ENCODE measurements at places on chromosomes 11 and 22.

DNA sequence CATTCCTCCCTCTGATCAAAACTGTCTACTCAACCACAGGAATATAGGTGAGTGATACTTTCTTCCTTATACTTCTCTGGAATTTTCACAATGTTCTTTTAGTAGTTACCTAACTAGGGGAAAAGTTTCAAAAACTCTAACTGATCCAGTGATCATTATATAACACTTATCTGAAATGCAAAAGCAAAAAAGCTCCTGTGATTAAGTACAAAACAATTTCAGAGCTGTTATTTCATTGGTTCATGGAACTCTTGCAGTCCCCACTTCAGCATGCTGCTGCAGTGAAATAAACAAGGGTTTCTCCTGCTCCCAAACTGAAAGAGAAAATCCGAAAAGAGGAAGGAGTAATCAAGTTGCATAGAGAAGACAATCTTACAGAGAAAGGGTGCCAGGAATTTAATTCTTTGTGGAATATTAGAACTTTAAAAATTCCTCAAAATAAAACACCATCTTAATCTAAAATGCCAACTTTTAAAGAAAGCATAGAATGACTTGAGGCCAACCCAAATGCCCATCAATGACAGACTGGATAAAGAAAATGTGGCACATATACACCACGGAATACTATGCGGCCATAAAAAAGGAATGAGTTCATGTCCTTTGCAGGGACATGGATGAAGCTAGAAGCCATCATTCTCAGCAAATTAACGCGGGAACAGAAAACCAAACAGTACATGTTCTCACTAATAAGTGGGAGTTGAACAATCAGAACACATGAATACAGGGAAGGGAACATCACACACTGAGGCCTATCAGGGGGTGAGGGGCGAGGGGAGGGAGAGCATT, 20.3 kb downstream of the PPP2R1B start:
- no peaks in the 10 kb centered on the region for H3K4me1 ChIP-seq
- H3K4me3 ChIP-seq: no peak overlapping the region
- peaks cover 41% of the 10 kb centered on the region for H3K36me3 ChIP-seq
- DNase-seq: no peak
- H3K27ac ChIP-seq: peak overlapping the region; percentile 67

GRCh38 chr11:117663821-117664220, 133.2 kb downstream of the DSCAML1 start:
- no peak overlapping the region for H3K4me3 ChIP-seq
- no peaks in the 10 kb centered on the region for H3K4me1 ChIP-seq
- DNase-seq: no peak
- no peak overlapping the region for H3K27ac ChIP-seq

DNA sequence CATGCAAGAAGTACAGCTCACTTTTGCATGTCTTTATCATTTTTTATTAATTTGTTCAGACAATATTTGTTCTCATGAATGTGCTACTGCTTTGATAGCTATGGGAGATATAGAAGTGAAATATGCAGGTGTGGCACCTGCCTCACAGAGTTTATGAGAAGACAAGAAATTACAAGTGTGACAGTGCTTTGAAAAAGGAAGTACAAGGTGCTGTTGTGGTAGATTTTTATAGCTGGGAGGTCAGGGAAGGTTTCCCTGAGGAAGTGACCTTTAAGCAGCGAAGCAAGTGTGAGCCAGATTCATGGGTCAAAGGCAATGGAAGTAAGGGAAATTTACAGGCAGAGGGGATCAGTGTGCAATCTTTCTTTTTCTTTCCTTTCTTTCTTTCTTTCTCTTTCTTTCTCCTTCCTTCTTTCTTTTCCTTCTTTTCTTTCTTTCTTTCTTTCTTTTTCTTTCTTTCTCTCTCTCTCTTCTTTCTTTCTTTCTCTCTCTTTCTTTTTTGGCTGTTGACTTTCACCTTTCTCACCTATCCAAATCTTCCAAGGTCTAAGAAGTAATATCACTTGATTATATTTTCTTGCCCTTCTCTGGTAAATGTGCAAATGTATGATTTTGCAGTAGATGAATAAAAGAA, 6.4 kb upstream of the BMAL1 start:
- no peak for DNase-seq
- peaks cover 5% of the 10 kb centered on the region for H3K4me1 ChIP-seq
- H3K27ac ChIP-seq: no peak overlapping the region

DNA sequence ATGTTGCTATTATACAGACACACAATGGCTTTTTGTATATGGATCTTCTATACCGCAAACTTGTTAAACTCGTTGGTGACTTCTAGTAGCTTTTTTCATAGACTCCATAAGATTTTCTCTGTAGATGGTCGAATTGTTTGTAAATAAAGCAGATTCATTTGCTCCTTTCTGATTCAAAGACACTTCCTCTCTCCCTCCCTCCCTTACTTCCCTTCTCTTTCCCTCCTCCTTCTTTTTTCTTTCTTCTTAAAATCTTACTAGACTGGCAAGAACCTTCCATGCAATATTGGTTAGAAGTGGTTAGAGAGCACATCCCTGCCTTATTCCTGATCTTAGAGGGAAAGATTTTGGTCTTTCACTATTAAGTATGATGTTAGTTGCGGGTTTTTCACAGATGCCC, 36.4 kb downstream of the MYEOV start:
- no peaks in the 10 kb centered on the region for H3K27me3 ChIP-seq
- H3K4me1 ChIP-seq: no peaks in the 10 kb centered on the region
- no peak for DNase-seq
- H3K4me3 ChIP-seq: no peak overlapping the region

- no peak overlapping the region for H3K4me3 ChIP-seq
- H3K27me3 ChIP-seq: peaks cover 5% of the 10 kb centered on the region
- H3K36me3 ChIP-seq: no peaks in the 10 kb centered on the region
- no peaks in the 10 kb centered on the region for H3K4me1 ChIP-seq
- no peak for DNase-seq
- H3K27ac ChIP-seq: no peak overlapping the region
These were observed 897.2 kb downstream of the TBC1D22A start for GRCh38 chr22:47659467-47660223.

DNA sequence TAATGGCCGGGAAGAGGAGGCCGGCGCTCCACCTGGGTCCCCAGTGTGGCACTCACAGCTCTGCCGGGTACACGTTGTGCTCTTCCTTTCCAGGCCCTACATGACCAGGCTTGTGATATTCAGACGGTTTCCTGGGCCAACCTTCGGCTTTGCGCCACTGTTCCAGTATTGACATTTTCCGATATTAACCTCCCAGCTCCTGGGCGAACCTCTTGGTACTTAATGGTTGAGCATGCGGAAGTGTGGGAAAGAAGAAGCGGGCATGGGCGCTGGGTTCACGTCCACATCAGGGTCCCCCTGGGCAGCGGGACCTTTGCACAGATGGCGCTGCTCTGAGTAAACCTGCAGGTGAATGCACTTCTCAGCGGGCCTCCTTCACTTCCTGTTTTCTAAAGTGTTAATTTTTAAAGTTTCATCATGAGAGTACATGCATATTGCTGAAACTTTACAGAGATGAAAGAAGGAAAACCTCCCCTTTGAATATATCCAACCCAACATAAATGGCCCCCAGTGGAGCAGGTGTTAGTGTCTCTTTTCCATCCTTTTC, 286.7 kb downstream of the TBC1D22A start:
- H3K4me3 ChIP-seq: no peak overlapping the region
- H3K36me3 ChIP-seq: peaks cover 14% of the 10 kb centered on the region
- no peak for DNase-seq
- H3K27ac ChIP-seq: peak overlapping the region; percentile 16
- peaks cover 24% of the 10 kb centered on the region for H3K4me1 ChIP-seq

GRCh38 chr22:38572065-38572464, 2.1 kb upstream of the DMC1 start:
- H3K27me3 ChIP-seq: no peaks in the 10 kb centered on the region
- no peak overlapping the region for H3K27ac ChIP-seq
- no peaks in the 10 kb centered on the region for H3K36me3 ChIP-seq
- DNase-seq: peak; percentile 21

GRCh38 chr11:3995307-3995706, 99.3 kb upstream of the RRM1 start:
- H3K27ac ChIP-seq: no peak overlapping the region
- H3K36me3 ChIP-seq: peaks cover 27% of the 10 kb centered on the region
- no peak for DNase-seq
- H3K4me3 ChIP-seq: no peak overlapping the region
- H3K4me1 ChIP-seq: peaks cover 17% of the 10 kb centered on the region
- H3K27me3 ChIP-seq: no peaks in the 10 kb centered on the region

- H3K4me1 ChIP-seq: peaks cover 2% of the 10 kb centered on the region
- H3K27ac ChIP-seq: no peak overlapping the region
- DNase-seq: no peak
- H3K4me3 ChIP-seq: no peak overlapping the region
- H3K27me3 ChIP-seq: peaks cover 1% of the 10 kb centered on the region
- H3K36me3 ChIP-seq: no peaks in the 10 kb centered on the region
These were observed 5.1 kb downstream of the F2 start for GRCh38 chr11:46724088-46724487.

GRCh38 chr11:75565221-75565814, 3.3 kb downstream of the SERPINH1 start:
- H3K27me3 ChIP-seq: peaks cover 2% of the 10 kb centered on the region
- peaks cover 2% of the 10 kb centered on the region for H3K36me3 ChIP-seq
- no peak overlapping the region for H3K27ac ChIP-seq
- peaks cover 16% of the 10 kb centered on the region for H3K4me1 ChIP-seq
- no peak for DNase-seq
- H3K4me3 ChIP-seq: no peak overlapping the region

- no peak for DNase-seq
- no peak overlapping the region for H3K27ac ChIP-seq
- no peaks in the 10 kb centered on the region for H3K36me3 ChIP-seq
- no peak overlapping the region for H3K4me3 ChIP-seq
- H3K4me1 ChIP-seq: no peaks in the 10 kb centered on the region
These were observed 125.9 kb downstream of the RCN1 start for GRCh38 chr11:32216749-32217148.

DNA sequence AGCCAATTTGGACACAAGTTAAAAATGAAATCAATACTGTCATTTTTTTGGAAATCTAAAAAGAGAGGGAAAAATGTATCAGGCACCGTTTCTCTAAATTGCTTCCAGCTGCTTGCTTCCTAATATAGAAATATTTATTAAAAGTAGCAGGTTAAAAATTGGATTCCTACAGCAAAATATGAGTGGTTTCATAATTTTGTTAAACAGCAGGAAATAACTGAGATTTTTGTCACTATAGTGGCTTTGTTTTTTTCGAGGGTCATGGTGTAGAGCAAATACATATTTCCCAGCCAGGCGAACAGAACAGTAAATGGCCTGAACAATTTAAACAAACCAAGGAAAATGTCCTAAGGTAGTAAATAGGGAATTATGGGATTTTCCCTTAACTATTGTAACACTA, 159.7 kb downstream of the DDX10 start:
- peaks cover 7% of the 10 kb centered on the region for H3K36me3 ChIP-seq
- no peak for DNase-seq
